ENCODE measurements at places on chromosomes 6 and 20.
A peak's percentile ranks its signal among the peaks of the same experiment; 100 is the strongest.

DNA sequence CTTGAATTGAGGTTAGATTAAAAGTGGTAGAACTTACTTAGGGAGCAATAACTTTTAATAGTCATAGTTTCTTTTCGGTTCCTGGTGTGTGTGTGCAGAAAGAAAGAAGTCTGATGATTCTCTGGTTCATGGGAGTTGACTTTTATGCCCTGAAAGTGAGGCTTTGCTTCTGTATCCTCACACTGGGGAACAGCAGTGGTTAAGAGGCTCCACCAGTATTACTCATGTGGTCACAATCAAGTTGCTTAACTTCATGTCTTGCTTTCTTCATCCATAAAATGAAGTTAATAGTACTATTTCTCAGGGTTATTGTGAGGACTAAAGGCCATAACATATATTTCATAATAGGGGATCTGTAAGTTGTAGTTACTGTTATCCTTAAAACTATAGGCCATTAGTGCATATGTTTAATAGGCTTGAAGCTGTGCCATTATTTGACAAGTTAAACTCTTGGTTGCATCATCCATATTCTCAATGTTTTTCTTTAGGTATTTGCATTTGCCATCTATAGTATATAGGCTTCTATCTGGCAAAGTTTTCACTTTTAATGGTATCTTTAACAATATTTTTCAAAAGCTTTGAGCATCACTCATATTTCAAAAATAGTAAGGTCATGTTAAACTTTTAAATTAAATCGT, 262.4 kb downstream of the PLCB1 start:
- DNase-seq, result no peak

GRCh38 chr6:158039178-158039557, 57.5 kb downstream of the SYNJ2 start:
- DNase-seq, result no peak

- no peak for DNase-seq
These were observed 107.3 kb downstream of the OGFRL1 start for GRCh38 chr6:71395731-71396409.

DNA sequence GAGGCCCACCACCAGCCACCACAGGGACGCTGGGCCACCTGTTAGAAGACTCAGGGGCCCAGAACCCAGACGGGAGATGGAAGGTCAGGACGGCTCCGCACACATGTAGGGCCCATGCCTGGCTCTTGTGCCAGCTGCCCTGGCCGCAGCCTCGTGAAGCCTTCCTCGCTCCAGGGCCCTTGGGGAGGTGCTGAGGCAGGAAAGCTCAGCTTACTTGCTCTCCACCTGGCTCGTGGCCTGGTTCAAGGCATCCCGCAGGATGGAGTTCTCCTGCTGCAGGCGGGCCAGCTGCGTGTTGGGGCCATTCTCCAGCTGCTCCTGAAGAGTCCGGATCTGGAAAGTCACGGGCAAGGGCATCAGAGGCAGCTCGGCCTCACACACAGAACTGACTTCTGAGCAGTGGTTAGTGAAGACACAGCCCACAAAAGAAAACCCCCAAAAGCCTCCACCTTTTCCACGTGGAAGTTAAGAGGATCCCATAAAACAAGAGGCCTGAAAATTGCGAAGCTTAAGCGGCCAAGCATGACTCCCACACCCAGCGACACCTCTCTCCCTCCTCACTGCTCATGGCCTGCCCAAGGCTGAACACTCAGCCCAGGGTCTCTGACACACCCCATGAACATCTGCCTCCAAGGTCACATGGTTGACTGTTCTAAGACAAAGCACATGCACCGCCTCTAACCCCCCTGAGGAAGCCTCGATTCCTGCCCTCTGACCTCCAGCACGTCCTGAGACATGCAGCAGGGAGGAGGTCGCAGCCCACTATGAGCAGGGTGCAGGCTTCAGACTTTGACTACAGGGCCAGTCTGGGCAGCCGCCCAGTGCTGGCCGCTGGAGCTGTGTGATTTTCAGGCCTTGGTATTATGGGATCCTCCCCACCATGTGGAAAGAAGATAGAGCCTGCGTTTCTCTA, 46.5 kb downstream of the RRBP1 start:
- no peak for DNase-seq

GRCh38 chr6:156889469-156889868, 112.3 kb downstream of the ARID1B start:
- no peak for DNase-seq

GRCh38 chr20:63498960-63499337, at the start of gene EEF1A2:
Gene EEF1A2, minus strand, starts transcription at chr20:63499083. Its CDS starts 1,320 bp downstream, at chr20:63497763.
- no peak for DNase-seq

- no peak for DNase-seq
These were observed 27.0 kb downstream of the EDEM2 start for GRCh38 chr20:35120012-35120701.

- no peak for DNase-seq
These were observed 153.2 kb upstream of the TAB2 start for GRCh38 chr6:149164199-149164750.

DNA sequence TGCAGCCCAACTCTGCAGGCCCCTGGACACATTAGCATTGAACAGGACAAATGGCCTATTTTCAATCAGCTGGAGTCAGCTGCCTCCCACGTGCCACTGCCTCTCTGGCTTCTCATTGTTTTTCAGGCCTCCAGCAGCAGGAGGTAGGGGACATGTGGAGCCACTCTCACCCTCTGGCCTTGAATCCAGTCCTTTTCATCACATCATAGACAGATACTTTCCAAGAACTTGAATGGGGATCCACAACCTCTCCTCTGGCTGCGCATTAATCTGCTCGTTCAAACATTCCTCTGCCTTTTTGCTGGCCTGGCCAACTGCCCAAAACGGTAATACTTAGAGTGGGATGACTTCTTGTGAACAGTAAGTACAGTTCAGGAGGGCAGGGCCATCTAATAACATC, 592.3 kb downstream of the PKHD1 start:
- peak; percentile 67 for DNase-seq

DNA sequence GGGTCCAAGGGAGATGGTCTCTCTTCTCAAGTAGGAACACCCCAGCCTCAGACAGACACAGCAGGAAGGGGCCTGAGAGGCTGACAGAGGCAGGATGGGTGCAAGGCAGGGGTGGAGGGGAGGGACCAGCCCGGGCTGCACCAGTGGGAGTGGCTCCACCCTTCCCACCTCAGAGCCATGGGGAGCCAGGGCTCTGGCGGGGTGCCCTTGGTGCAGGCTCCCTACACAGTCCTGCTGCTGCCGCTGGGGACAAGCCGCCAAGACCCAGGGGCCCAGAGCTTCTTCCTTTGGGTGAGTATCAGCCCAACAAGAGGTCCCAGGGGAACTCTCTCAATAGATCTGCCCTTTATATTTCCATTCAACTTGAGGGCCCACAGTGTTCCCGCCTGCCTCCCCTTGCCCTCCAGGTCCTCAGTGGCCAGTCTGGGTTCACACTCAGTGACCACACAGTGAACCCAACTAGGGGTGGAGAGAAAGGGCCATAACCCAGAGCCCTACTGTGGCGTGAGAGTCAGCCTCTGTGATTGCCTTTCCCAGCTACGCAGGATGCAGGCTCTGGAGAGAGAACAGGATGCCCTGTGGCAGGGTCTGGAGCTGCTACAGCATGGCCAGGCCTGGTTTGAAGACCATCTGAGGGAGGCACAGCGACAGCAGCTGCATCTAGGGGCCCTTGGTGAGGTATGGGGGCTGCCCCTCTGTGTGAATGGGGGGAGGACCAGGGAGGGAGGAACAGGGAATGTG, 592 bp downstream of the SAPCD1 start:
- DNase-seq, result peak; percentile 15

- DNase-seq, result peak; percentile 50
These were observed 130.5 kb downstream of the HFE start for GRCh38 chr6:26217714-26218075.

- DNase-seq, result no peak
These were observed 57.2 kb downstream of the GINS1 start for GRCh38 chr20:25464501-25465242.
